ENCODE measurements at places on chromosomes 2 and 18. TPM values are rescaled to one million over a fixed set of nuclear protein-coding genes. Genes with fewer than 3 reads are reported as not detected.

FAM124B gene
- not detected for total RNA-seq

SKA1 gene
- total RNA-seq, result 4.3 TPM

LRATD1 gene
- not detected for total RNA-seq

CCDC74A gene
- total RNA-seq, result 3.0 TPM

DNA sequence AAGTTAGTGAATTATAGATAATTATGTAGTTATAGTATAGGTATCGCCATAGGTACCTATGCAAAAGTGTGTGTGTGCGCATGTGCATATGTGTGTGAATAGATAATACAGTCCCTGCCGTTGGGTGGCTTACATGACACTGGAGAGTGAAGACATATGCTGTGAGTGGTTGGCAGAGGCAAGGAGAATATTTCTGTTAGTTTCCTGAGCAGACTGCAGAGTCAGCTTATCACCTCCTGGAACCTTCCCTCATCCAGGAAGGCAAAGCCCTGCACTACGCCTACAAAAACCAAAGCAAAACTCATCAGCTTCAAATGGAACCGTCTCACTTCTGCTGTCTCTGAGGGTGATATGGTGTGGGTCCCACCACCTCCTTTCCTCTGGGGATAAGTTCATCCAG, 181.9 kb downstream of the LRRTM1 start:
- DNase-seq, result no peak
- no peaks in the 10 kb centered on the region for H3K27me3 ChIP-seq

- H3K36me3 ChIP-seq, result no peaks in the 10 kb centered on the region
- no peak for DNase-seq
- H3K4me3 ChIP-seq, result no peak overlapping the region
- H3K27me3 ChIP-seq, result peaks cover 5% of the 10 kb centered on the region
Observed at GRCh38 chr18:29664278-29665036, 1378.1 kb downstream of the DSC3 start.

DNA sequence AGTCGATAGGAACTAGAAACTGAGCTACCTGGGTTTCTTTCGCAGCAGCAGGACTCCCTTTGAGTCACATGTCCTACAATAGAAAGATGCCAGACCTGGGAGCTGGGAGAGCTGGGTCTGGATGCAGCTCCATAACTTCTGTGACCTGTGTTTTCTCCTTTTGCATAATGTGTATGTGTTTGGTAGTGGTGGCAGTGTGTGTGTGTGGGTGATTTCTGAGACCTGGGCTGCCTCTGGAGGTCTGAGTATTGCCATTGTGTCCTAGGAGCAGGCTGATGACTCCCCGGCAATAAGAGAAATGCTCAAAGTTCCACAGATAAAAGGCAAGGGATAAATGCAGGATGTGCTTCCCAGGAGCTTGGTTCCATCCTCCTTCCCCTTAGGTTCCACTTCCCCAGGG, 6.4 kb downstream of the WNT10A start:
- peaks cover 44% of the 10 kb centered on the region for H3K27me3 ChIP-seq
- no peak overlapping the region for H3K4me3 ChIP-seq
- no peak for DNase-seq
- peaks cover 4% of the 10 kb centered on the region for H3K36me3 ChIP-seq

DNA sequence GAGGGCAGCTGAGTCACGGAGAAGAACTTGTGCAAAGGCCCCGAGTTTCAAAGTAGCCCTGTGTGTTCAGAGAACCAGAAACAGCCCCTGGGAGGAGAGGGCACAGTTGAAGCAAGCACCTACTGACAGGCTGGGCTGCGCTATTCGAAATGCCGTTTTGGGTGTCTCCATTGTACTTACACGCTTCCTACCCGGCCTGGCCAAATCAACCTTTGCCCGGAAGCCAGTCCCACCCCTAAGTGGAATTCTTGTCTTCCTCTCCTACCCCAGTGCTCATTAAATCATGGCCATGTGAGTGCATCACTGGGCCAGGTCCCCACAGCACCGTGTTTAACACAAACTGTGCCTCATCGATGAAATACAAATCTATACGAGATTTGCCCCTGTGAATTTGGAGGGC, 6.0 kb downstream of the DIPK1C start:
- no peak for DNase-seq
- no peaks in the 10 kb centered on the region for H3K4me1 ChIP-seq
- H3K4me3 ChIP-seq, result no peak overlapping the region
- no peaks in the 10 kb centered on the region for H3K36me3 ChIP-seq

Data from chondrocyte (in vitro differentiated cells).